ENCODE measurements at places on chromosomes 7 and 10.

DNA sequence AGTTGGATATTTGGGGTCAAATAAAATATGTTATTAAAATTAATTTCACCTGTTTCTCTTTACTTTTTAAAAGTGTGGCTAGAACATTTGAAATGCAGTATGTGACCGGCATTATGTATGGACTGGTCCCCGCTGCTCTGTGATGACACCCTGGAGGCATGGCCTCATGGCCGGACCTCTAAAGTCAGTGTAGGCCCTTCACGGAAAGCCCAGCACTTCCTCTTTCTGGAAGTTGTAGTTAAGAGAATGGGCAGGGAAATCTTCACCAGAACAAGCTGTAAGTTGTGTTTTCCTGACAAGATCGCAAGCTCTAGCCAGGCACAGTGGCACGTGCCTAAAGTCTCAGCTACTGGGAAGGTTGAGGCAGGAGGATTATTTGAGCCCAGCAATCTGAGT lies 38.3 kb upstream of the SRGN start:
- no peak for DNase-seq

- no peak for DNase-seq
These were observed 8.4 kb downstream of the GIGYF1 start for GRCh38 chr7:100685631-100686145.

DNA sequence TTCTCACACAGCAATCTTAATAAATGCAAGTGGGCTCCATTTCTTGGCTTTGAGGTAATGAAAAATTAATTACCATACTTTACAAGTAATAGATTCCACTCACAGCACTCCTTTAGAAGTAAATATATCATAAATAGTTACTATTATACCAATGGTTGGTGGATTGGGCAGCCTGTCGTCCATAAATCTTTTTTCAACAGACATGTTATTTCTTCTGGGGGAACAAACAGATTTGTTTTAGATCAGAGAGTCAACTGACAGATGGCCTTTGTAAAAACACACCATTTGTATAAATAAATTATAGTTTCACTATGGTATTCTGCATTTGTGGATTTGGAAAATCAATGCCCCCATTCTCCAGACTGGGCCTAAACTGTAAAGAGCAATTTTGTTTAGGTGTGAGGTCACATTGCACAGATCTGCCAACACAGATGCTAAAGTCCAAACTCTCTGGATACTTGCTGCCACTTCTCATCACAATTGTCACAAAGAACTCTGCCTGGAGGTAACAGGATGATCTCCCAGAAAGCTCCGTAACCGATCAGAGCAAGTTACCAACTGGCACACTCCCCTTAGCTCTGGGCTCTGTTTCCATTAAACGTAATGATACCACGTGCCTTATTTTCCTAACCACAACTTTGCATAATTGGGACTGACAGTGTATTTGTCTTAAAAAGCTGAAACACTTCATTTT lies 4.5 kb upstream of the MACROH2A2 start:
- no peak for DNase-seq

DNA sequence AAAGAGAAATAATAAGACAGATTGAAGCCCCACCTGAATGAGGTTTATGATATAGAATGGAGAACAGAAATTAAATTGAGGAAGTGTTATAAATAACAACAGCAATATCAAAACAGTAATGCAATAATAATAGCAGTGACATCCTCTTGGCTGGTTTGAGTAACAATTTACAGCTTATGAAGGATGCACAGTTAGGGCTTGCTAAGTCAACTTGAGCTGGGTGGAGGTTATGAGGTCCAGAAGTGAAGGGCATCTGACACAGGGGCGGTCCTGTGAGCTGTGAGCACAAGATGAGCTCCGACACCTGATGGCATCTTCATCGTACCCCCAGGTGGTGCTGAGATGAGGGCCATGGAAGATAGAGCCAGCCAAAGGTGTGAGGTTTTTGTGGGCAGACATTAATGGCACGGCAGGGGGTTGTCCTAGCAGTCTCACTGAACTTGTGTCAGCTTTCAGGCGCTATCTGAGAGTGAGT lies 30.5 kb downstream of the ARHGAP22 start:
- no peak for DNase-seq

- DNase-seq = no peak
These were observed 180.9 kb downstream of the REEP3 start for GRCh38 chr10:63702092-63702491.

- no peak for DNase-seq
These were observed 127.1 kb downstream of the GATA3 start for GRCh38 chr10:8181496-8182157.

DNA sequence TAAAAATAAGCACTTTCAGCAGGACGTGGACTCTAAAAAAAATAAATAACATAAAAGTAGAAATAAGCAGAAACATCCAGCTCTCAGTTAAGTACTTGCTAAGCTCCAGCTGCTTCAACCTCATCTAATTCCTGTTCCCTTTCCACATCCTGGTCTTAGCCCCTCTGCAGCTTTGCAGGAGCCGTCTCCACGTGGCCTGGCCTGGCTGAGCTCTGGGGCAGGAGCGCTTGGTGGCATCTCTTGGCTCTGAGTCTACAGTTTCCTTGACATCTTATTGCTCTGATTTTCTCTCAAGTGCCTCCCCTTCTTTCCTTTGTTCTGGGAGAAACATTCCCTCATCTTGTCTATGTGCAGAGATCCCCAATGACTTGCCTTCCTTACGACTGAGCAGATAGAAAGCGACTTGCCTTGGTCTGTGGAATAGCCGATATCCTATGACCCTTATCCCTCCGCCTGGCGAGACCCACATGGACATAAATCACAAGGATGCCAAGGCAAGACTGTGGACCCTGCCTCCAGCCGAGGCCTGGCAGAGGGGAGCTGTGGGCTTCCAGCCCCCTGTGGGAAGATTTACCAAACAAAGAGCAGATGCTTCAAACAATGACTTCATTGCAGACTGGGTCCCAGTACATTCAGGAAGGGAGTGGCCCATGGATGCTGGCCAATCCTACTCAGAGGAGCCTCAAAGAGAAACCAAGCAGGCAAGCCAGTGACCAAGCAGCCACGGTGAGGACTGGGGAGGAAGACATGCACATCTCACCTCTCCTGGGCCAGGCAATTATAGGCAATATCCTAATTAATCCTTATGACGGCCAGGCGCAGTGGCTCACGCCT lies 61.9 kb downstream of the SPOCK2 start:
- DNase-seq = no peak

DNA sequence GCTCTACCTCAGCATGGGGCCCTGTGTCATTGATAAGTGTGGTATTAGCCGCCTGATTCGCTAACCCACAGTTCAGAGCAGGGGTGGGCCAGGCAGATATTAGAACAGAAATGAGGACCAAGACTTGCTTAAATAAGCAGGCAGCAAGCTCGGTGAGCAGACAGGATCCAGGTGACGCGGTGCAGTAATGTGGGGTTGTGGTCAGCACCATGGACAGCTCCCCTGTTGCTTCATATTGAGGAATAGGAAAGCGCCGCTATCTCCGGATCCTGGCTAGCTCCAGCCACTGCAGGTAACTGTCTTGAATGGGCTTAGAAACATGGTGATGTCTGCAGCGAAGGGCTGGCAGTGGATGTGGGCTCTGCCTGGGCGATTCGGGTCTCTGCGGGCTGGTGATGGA lies 51.3 kb upstream of the GPR26 start:
- no peak for DNase-seq

- no peak for DNase-seq
These were observed 10.2 kb downstream of the HIPK2 start for GRCh38 chr7:139767561-139767982.

DNA sequence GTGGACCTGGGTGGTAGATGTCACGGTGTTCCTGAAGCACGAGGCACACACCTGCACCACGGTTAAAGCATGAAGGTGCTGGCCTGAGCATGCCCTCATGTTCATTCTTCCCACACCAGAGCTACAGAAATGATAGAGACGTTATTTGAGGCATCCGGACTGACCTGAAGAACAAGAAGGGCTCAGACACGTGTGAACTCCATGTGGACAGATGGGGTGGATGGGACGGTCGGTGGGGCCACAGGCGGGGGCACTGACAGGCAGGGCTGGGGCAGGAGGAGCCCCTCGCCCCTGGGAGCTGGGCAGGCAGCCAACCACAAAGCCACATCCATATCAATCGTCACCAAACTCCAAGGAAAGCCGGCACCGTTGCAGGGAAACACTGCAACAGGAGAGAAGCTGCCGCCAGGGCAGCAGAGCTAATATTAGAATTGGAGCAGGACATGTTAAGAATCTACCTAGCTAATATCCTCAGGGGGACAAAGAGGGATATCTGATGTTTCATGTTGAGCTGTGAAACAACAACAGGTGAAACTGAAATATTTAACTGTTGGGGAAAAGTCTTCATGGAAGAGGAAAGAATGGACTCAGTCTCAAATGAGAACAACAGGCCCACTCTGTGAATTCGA lies 37.8 kb upstream of the DIP2C start:
- DNase-seq = no peak

DNA sequence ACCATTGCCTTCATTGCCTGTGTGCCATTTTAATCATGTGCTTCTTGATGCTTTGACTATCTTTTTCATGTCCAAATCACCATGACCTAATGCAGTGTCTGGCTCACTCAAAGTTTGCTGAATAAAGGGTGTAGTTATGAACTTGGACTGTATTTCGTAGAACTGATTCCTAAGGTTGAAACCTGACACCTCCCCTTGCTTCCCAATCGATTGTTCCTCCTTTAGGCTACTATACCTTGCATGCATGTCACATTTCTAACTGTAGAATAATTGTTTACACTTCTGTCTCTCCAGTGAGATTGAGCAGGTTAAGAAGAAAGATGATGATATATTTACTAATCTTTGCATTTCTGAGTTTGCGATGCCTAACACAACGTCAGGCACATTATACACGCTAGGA lies 41.0 kb upstream of the CDK1 start:
- no peak for DNase-seq

DNA sequence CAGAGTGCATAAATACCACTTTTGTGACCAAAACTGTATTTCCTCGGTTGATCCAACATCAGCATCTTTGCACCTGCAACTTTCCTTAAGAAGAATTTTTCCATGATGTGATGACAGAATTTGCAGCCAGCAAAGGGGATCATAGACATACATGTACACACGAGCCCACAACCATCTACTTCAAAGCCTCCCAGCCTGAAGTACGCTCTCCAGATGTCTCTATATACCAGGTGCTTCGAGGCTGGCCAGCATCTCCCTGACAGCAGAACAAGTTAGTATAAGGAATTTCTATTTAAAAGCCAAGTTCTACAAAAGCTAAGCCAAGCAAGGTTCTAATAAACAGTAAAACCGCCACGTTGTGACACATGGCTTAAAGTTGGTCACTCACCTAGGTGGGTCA lies 328.5 kb downstream of the KCNMA1 start:
- no peak for DNase-seq

GRCh38 chr10:69123306-69123746 lies 652 bp upstream of the VPS26A start:
- no peak for DNase-seq

GRCh38 chr7:50119815-50120637 lies 27.0 kb upstream of the ZPBP start:
- peak; percentile 7 for DNase-seq

DNA sequence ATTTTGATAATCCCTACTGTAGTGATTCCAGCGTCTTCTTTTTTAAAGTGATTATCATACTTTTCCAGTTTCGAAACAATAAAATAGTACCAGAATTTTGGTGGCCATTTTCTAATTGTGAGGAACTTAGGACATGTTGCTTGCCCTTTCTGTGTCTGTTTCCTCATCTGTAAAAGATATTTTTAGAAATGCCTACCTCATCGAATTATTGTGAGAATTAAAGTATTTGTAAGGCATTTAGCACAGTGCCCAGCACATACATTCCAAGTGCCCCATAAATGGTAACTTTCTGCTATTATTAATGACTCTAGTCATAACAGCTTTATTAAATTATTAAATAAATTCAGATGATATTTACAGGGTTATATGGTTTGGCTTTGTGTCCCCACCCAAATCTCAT lies 3.7 kb downstream of the CFAP69 start:
- no peak for DNase-seq

GRCh38 chr7:126750207-126750911 lies 502.4 kb downstream of the GRM8 start:
- no peak for DNase-seq

GRCh38 chr7:106652909-106653308 lies 8.0 kb downstream of the CCDC71L start:
- DNase-seq = no peak

DNA sequence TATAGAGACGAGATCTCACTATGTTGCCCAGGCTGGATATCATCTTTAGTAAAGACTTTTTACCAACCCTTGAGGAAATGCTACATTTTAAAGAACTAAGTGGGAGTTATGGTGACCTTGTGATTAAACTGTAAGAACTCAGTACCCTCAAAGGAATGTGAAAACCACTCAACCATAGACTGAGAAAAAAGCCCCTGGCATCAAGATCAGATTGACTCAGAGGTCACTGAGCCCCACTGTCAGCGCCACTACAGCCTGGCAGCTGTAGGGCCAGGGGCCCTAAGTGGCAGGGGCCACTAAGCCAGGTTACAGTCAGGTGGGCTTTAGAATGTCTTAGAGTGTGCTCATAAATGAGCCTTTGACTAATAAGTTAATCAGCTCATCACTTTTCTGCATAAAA lies 55.9 kb downstream of the APBB1IP start:
- DNase-seq = no peak

- DNase-seq = no peak
These were observed 282.8 kb downstream of the GPR158 start for GRCh38 chr10:25457552-25457951.

DNA sequence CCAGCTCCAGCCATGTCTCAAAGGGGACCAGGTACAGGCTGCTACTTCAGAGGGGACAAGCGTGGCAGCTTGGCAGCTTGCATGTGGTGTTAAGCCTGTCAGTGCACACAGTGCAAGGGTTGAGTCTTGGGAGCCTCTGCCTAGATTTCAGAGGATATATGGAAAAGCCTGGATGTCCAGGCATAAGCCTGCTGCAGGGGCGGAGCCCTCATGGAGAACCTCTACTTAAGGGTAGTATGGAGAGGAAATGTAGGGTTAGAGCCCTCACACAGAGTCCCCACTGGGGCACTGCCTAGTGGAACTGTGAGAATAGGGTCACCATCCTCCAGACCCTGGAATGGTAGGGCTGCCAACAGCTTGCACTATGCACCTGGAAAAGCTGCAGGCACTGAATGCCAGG lies 7.7 kb upstream of the NT5C3A start:
- no peak for DNase-seq

DNA sequence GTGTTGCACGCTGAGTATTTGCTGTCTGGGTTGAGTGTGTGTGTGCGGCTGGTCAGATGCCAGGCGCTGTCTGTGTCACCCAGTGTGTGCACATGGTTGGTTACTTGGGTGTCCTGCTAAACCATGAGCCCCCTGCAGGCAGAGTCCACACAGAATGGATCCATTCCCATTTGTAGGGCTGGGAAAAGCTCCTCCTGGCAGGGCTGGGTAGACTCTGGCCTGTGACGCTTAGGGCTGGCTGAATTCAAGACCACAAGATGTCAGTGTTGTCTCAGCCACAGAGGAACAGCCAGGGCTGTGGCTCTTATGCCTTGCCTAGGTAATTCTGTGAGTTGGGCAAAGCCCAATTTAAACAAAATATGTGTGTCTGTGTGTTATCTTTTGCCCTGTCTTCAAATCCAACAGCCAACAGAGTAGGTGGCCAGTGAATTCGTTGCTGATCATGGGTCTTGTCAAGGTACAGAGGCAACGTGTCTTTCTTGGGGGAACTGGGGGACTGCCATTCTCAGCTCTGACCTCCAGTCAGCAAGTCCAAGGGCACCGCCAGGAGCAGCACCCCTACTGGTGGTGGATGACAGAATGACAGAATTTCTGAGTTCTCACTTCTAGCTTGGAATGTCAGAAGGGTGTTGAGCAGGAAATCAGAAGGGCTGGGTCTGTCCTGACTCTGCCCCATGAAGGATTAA lies 285.1 kb downstream of the CCSER2 start:
- no peak for DNase-seq

GRCh38 chr10:76274933-76275332 lies 843.5 kb downstream of the LRMDA start:
- DNase-seq = no peak

Data from stimulated activated CD8-positive, alpha-beta memory T cell treated with anti-CD3 and anti-CD28 coated beads, Interleukin-15, amount 100 ng/mL, for 48 hours (primary cell).